ENCODE measurements at places on chromosomes 3 and 15.

GRCh38 chr3:52787672-52788625 lies 6.6 kb upstream of the ITIH3 start:
- no peak for DNase-seq

DNA sequence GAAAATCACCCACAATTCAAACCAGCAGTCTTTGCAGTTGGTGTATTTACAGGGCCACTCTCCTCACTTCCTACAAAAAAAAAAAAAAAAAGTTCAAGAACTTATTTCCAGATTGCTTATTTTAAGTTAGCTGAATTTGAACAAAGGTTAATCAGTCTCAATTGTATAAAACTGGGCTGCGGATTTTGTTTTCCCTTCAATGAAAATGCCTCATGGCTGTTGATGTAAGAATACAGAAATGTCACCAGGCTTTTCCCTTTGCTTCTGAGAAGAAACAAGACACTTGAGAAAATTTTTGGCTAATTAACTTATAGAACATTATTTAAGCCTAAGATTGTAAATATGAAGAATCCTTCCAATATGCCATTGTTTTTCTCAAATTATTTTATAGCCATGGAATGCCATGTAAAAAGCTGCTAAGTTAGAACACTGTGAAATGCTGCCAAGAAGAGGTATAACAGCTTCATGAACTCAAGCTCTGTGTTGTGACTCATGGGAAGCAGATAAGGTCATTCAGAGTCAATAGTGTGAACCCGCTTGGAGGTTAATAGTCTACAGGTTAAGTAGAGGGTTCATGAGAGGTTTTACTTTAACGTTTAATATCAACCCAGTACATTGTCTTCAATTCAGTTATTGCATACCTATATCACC lies 84.3 kb upstream of the ABI3BP start:
- no peak for DNase-seq

DNA sequence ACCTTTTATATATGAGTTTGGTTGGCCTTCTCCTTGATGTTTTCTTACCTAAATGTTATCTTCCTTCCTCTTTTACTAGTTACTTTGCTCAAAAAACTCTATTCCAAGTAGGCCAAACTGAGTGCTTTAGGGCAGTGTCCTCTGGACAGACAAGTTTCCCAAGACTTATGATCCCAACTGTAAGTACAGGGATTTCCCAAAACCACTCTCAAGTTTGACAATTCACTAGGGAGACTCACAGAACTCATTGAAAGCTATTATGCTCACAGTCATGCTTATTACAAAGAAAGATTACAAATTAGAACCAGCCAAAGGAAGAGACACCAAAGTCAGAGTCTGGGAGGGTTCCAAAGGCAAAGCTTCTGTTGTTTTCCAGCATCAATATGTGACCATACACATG lies 534.2 kb upstream of the ALCAM start:
- no peak for DNase-seq

DNA sequence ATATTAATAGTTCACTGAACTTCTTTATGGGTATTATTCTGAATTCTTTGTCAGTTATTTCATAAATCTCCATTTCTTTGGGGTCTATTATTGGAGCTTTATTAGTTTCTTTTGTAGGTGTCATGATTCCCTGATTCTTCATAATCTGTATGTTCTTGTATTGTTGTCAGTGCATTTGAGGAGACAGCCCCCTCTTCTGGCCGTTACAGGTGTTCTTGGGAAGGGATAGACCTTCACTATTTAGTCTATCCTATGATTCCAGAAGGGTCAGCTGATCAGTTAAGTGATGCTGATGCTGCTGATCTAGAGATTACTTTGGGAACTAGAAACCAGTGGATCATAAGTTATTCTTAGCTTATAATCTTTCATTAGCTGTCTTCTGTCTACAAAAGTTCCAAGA lies 34.9 kb downstream of the TMEM39A start:
- DNase-seq = no peak

- DNase-seq = no peak
Measured at GRCh38 chr15:79243723-79244122, 38.8 kb upstream of the ANKRD34C start.

DNA sequence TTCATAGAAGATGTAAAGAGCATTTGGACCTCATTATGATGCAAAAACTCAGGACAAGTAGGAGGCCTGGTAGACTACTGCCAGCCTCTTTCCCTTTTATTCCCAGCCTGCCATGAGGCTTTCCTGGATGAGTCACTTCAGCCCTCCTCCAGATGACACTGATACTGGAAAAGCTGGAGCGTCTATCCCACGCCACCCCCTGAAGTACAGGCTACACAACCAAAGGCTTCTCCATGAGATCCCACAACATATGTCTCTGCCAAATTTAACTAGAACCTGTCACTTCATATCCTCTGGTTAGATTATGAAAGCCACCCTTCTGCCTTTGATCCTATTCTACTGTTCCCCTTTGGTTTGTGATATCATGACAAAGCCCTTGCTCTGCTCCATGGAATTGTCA lies 56.1 kb upstream of the CPNE4 start:
- DNase-seq = no peak

- no peak for DNase-seq
Measured at GRCh38 chr3:71269906-71270305, 313.6 kb downstream of the FOXP1 start.

DNA sequence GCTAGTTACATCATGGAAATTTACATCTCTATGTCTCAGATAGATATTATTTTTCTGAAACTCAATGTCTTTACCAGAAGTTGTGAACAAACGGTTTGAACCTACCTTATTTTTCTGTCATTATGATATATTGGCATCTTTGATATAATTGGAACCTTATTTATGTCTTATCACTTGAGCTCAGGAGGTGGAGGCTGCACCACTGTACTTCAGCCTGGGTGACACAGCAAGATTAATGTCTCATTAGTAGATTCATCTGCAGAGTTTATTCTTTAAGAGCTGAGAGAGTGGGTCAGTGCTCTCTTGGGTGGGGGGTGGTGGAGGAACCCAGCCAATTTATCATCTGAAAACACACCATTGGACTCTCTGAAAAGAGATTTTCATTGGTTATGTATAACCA lies 21.4 kb downstream of the SCG3 start:
- DNase-seq = no peak

DNA sequence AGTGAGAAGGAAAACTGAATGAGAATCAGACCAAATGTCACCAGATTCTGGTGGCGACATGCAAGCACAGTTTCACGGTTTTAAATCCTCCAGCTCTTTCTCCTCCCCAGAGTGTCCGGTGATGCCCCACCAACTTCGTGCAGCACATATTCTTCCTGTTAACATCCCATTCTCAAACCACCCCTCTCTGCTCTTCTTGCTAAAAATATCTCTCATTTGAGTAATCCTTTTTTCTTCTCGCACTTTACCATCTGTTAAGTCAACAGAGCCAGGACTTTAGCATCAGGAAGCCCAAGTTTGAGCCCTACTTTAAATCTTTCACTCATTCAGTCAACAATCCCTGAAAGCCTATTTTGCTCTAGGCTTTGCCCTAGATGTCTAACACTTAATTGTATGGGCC lies 68.2 kb upstream of the VGLL4 start:
- no peak for DNase-seq

DNA sequence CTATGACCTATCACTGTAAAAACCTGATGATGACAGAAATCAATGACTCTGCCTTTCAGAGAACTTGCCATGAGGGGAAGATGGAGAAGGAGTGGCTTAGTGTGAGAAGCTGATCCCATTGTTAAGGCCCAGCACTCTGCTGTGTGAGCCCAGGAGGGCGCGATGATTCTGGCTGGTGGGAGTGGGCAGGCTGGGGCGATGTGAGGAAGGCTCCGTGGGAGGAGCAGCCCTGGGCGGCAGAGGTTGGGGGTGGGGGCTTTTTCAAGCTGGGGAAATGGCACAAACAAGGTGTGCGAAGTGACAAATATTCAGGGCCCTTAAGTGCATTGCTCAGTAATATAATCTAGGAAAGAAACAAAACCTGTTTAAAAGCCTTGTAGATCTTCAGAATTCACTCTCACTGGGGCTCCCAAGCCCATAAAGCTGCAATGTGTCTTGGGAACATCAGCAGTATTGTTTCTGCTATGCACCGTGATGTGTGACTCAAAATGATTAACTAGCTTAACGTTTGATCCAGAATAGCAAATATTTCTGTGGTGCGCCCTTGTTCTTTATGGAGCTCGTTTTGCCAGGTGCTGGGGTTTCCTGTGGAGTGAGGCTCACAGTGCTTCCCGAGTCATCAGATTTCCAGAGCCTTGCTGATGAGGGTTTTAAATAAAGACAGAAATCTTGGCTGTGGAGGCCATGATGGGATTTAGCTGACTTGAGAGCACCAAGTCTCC lies 141.0 kb downstream of the CHDH start:
- peak; percentile 44 for DNase-seq

DNA sequence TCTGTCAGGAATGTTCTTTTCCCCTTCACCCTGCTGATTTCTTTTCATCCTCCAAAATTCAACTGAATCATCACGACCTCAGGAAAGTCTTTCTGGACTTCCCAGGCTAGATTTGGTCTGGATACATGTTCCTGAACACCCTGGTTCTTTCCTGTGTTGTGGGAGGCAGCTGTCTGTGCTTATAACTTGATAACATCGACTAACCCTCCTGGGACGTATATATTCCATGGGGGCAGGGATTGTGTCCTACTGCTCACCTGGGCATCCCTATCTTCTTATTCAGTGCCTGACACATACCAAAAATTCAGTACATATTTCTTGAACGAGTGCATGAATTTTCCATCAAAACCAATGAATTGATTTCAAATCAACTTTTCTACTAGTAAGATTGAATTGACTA lies 47.6 kb upstream of the MEF2A start:
- no peak for DNase-seq

DNA sequence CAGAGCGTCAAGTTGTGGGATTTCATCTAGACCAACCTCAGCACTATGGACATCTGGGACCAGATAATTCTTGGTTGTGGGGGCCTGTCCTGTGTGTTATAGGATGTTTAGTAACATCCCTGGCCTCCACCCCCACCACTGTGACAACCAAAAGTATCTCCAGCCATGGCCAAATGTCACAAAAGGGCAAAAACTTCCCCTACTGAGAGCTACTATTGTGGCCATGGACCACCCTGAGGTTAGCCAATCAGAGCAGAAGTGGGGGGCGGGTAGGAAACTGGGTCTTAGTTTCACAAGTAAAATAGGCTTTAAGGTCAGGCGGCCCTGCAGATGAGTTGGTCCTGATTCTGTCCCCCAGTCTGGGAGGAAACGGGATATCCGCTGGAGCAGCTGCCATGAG lies 25.4 kb downstream of the KIF7 start:
- no peak for DNase-seq

DNA sequence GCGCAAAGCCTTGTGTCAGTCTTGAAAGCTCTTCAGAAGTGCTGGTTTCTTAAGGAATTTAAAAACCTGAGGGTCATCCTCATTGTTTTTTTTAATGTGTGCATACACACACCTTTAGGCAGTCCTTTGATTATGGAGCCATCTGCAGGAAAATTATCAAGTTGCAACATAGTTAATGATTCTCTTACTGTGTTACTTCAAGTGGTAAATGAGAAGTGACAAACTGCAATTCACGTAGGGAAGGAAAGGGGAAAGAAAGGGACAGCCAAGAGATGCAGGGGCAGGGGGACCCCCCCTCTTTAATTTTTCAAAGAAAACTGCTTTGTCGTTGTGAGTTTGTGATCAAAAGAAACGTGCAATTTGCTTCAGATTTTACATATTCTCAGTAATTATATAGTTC lies 162.4 kb upstream of the CGNL1 start:
- no peak for DNase-seq

DNA sequence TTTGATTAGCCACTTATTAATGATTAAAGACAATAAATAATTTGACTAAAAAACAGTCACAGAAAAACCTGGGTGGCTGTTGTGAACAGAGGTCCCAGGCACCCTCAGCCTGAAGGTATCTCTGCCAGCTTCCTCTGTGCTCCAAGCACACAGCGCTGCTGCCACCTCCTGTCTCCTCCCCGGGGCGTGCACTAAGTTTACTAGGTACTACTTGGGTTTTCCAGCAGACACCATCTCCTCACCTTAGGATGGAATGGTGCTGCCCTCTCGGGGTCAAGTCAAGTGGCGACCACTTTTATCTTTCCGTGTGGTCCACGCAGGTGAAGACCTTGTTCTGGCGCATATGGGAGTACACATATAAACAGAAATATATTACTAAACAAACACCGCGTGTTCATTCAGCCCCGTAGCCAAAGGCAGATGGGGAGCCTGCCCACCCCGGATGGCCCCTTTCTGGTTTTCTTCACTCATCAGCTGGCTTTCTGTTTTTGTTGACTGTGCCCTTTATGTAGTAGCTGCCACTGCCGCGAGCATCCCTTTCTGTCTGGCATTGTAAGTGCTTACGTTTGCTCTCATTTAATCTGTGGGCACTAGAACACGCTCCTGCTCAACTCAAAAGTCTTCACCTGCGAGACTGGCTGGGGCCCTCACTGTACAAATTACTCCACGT lies 128.0 kb downstream of the LRIG1 start:
- DNase-seq = peak; percentile 56

DNA sequence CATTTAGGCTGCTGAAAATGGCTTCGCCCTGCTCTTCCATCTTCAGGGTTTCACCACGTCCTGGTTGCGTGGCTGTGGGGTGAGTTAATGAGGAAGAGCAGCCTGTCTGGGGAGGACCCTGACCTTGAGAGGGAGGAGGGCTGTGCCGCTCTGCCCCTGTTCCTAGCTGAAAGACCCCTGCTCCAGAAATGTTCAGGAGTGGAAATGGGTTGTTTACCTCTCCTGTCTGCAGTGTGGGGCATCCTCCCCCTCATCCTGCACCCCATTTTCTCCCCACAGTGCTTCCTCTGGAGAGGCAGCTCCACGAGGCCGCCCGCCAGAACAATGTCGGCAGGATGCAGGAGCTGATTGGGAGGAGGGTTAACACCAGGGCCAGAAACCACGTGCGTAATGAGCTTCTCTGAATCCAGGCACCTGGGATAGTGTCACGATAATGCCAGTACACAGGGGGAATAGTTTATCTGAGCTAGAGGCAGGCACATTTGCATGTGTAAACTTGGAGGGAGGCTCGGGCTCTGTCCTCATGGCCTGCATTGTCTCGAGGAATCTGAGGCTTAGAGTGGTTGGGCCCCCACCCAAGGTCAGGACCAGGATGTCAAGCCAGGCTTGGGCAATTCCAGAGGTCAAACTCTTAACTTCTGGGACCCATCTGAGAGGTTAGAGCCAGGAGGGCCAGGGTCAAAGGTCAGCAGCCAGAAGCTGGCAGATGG lies 4.0 kb downstream of the ANKDD1A start:
- DNase-seq = no peak

GRCh38 chr15:63985221-63986184 lies 60.8 kb downstream of the DAPK2 start:
- no peak for DNase-seq

Data from ecto neural progenitor cell (in vitro differentiated cells).